KG1 (cell line): ENCODE measurements at places on chromosomes 2 and 18.

DNA sequence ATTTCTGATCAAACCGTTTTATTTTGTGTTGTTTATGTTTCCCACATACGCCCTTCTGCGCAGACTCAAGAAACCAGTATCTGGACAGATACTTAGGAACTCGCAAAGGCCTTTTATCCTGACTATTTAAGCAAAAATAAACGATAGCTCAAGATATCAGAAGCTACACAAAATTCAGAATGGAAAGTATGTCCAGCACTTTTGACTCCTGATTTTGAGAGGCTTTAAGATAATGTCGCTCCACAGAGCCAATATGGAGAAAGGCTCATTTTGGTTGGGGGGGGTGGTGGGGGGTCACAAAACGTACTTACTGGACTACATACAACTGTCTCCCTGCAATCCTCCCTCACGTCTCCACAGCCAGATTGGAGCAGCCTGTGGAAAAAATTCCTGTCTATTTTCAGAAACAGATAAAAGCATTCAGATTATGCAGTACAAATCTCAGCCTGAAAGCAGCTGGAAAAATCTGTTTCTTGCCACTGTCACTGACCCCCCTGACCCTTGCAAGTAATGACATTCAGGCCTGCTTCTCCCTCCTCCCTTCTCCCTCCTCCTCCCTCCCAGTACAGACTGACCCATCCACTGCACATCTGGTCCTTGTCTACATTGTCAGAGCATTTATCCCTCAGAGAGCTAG is 34.9 kb upstream of the LCLAT1 start:
- DNase-seq, result no peak

GRCh38 chr2:208006833-208007232 is 18.5 kb downstream of the PLEKHM3 start:
- DNase-seq, result no peak

- DNase-seq, result no peak
Observed at GRCh38 chr2:106138543-106139237, 55.4 kb downstream of the UXS1 start.

DNA sequence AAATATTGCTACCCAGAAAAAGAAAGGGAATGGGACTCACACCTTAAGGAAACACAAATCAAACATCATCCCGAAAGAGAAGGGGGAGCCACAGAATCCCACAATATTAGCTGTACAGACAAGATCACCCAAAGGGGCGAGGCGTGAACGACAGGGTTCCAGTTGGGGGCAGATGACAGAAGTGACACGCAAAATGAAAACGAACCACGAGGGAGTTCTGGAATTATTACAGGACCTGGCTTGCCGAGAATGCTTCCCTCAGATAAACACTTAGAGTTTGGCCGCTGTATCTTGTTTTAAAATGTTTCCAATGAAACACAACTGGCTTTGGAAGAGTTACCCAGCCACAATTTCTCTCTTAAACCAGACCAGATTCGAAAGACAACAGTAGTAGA is 60.4 kb downstream of the C2orf76 start:
- DNase-seq, result no peak

- DNase-seq, result no peak
Observed at GRCh38 chr18:8948471-8949149, 153.9 kb upstream of the NDUFV2 start.

DNA sequence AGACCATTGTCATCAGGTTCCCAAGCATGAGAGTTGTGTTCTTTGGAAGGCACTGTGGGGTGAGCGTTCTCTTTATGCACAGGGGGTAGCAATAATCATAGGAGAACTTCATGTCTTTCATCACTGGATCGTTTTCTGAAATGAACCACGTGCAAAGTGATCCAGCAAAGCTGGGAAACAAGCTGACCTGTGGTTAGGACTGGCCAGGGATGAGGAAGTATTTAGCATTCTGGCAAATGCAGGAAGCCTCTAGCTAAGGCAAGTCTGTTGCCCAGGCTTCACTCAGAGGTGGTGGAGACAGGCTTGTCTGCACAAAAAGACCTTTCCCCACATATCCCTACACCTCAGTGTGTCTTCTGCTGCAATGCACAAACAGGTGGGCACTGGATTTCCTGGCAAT is 58.6 kb downstream of the MMADHC start:
- no peak for DNase-seq

DNA sequence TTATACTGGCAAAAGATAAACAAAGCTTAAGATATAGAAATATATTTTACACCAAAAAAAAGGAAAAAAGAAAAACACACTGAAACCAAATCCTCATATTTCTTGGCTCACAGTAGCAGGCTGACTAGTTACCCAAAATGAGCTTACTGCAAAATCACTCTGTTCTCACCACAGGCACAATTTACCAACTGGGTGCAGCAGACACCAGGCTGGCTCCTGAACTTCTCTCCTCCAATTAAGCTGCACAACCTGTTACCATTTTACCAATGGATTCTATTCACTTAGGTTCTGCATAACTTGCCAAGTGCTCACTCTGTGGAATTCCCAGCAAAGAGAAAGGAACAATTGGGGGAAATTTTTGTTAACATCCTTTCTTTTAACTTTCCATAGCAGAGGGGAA is 679.3 kb downstream of the ZEB2 start:
- DNase-seq, result no peak

DNA sequence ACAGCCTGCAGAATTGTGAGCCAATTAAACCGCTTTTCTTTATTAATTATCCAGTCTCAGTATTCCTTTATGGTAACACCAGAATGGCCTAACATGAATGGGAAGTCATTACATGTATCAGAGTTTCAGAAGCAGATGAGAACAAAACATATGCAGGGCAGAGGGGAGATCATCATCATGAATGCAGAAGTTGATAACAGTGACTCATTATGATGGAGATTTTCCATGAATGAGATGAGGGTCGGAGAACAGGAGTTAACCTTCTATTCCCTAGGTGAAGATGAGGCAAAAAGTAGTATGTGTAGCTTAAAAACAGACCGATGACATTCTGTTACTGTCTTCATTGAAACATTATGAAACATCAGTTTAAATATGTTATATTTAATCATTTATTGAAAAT is 59.5 kb upstream of the PPM1B start:
- no peak for DNase-seq

DNA sequence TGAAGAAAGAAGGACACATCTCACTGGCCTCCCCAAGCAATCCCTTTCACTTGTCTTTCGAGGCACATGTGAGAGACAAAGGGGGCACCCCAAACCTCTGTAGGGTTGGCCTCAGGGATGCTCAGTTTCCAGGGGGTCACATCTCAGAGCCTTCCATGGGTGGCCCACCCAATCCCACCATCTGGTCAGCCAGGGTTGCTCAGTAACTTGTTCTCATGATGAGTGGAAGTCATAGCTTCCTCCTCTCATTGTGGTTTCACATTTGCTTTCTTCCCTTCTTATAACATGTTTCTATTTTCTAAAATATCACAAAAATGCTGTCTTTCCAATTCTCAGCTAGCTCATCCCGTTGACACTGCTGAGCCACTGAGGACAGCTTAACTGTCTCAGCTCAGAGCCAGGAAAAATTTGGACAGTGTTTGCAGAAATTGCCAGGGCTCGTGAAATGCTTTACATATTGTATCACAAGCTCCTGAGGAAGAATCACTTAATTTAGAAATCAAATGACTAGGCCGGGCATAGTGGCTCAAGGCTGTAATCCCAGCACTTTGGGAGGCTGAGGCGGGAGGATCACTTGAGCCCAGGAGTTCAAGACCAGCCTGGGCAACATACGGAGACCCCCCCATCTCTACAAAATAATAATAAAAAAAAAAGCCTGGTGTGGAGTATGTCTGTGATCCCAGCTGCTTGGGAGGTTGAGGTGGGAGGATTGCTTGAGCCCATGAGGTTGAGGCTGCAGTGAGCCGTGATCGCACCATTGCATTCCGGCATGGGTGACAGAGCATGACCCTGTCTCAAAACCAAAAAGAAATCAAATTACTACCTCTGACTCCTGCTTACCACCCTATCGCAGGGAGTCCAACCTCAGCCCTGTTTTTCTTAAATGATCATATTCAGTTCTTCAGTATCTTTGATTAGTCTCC is 129.3 kb downstream of the PRKCE start:
- no peak for DNase-seq

GRCh38 chr2:201936817-201937216 is 96.8 kb upstream of the FZD7 start:
- no peak for DNase-seq

- DNase-seq, result no peak
Observed at GRCh38 chr2:120052597-120052996, 39.7 kb downstream of the EPB41L5 start.

- no peak for DNase-seq
Observed at GRCh38 chr2:113806217-113806913, 49.9 kb upstream of the SLC35F5 start.

GRCh38 chr2:169159686-169160085 is 90.3 kb downstream of the DHRS9 start:
- no peak for DNase-seq
